Lung (tissue), 17 donors: ENCODE measurements at places on chromosomes 3 and 15. TPM values are rescaled to one million over a fixed set of nuclear protein-coding genes. Genes with fewer than 3 reads are reported as not detected.

Gene HTR3E
- not detected for total RNA-seq

DNA sequence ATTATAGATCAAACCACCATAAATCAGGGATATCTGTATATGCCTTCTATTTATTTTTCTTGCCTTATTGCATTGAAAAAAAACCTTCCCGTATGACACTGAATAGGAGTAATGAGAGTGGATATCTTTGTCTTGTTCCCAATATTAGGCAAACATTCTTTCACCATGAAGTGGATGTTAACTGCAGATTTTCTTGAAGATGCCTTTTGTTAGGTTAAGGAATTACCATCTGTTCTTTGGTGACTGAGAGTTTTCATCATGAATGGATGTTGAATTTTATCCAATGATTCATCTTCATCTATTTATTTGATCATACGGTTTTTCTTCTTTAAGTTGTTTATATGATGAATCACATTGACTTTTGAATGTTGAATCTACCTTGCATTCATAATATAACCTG is 47.1 kb upstream of the MECOM start:
- no peaks in the 10 kb centered on the region for H3K36me3 ChIP-seq
- H3K4me3 ChIP-seq, result no peak overlapping the region
- H3K4me1 ChIP-seq, result no peaks in the 10 kb centered on the region
- H3K27me3 ChIP-seq, result no peaks in the 10 kb centered on the region

DNA sequence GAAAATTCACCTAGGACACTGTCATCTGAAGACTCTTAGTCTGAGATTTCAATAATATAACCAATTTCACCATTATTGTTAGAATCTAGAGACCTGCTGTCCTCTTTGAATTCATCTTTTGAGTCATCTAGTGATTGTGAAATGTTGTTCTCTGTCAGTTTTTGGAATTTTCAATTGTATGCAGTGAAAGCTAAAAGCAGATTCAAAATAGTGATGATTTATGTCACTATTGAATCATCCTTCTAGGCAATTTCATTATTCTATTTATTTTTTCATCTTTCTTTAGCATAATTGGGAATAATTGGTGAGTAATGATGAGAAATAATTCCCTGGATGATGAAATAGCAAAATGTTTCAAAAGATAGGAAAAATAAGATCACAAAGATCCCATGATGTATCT is 101.7 kb upstream of the EIF1B start:
- no peak overlapping the region for H3K4me3 ChIP-seq
- no peak overlapping the region for H3K27ac ChIP-seq
- no peak for DNase-seq

DNA sequence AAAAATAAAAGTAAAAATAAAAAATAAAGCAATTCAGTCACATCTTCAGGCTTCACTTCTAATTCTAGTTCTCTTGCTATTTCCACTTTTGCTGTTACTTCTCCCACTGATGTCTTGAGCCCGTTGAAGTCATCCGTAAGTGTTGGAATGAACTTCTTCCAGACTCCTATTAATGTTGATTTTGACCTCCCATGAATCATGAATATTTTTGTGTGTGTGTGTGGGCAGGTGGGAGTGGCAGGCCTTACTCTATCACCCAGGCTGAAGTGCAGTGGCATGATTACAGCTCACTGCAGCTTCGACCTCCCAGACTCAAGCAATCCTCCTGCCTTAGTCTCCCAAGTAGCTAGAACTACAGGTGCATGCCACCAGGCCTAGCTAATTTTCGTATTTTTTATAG is 10.7 kb downstream of the USP4 start:
- no peak for DNase-seq
- peaks cover 31% of the 10 kb centered on the region for H3K36me3 ChIP-seq
- H3K4me3 ChIP-seq, result no peak overlapping the region

- no peaks in the 10 kb centered on the region for H3K4me1 ChIP-seq
- H3K36me3 ChIP-seq, result no peaks in the 10 kb centered on the region
- no peak overlapping the region for H3K4me3 ChIP-seq
- no peaks in the 10 kb centered on the region for H3K27me3 ChIP-seq
- DNase-seq, result no peak
Measured at GRCh38 chr3:193859195-193859594, 266.2 kb downstream of the OPA1 start.

GRCh38 chr15:66730168-66731021 is 28.4 kb downstream of the SMAD6 start:
- no peaks in the 10 kb centered on the region for H3K27me3 ChIP-seq
- DNase-seq, result no peak
- peaks cover 15% of the 10 kb centered on the region for H3K4me1 ChIP-seq
- no peaks in the 10 kb centered on the region for H3K36me3 ChIP-seq

Gene CASR
- 0.40 TPM for total RNA-seq

- H3K36me3 ChIP-seq, result peaks cover 8% of the 10 kb centered on the region
- H3K4me1 ChIP-seq, result no peaks in the 10 kb centered on the region
- no peak for DNase-seq
- H3K27ac ChIP-seq, result peak overlapping the region; percentile 81
- no peak overlapping the region for H3K4me3 ChIP-seq
Measured at GRCh38 chr15:41894251-41894790, 468 bp upstream of the SPTBN5 start.

DNA sequence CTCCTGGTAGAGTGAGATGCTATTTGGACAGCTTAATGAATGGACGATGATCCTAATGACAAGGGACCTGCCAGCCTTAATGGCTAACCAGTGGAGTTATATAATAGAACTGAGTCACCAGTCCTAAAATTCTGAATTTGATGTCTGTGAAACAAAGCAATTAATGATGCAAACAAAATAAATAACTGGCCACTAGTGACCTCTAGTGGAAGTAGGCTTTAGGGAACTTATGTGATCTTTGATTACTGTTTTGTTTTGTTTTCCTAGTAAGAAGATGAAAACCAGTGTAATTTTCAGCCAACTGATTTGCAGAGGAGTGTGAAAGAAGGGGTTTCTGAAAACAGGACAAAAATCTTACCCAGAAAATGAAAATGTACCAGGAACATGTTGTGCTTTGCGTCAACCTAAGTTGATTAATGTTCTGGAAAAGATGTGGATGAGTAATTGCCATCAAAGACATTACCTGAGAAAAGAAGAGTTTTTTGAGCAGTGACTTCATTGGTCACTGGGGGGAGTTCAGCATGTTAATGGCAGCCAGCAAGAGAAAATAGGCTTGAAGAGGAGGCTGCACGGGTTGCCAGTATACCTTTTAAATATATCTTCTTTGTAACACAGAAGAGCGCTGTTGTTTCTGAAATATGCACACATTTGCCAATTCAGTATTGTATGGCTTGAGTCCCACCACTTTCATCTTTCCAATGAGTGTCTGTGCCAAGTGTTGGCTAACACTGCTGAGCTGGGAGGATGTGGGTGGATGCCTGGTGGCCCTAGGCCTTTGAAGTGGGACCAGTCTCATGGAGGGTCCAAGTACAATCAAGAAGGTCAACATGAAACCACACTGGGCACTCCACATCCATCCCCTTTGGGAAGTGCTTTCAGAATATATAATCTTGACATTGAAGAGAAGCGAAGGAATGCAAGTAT is 9.3 kb downstream of the VEPH1 start:
- no peak overlapping the region for H3K4me3 ChIP-seq
- peaks cover 3% of the 10 kb centered on the region for H3K4me1 ChIP-seq
- no peaks in the 10 kb centered on the region for H3K27me3 ChIP-seq
- no peak overlapping the region for H3K27ac ChIP-seq
- peak; percentile 89 for DNase-seq

Gene RASGRF1
- 71.2 TPM for total RNA-seq

DNA sequence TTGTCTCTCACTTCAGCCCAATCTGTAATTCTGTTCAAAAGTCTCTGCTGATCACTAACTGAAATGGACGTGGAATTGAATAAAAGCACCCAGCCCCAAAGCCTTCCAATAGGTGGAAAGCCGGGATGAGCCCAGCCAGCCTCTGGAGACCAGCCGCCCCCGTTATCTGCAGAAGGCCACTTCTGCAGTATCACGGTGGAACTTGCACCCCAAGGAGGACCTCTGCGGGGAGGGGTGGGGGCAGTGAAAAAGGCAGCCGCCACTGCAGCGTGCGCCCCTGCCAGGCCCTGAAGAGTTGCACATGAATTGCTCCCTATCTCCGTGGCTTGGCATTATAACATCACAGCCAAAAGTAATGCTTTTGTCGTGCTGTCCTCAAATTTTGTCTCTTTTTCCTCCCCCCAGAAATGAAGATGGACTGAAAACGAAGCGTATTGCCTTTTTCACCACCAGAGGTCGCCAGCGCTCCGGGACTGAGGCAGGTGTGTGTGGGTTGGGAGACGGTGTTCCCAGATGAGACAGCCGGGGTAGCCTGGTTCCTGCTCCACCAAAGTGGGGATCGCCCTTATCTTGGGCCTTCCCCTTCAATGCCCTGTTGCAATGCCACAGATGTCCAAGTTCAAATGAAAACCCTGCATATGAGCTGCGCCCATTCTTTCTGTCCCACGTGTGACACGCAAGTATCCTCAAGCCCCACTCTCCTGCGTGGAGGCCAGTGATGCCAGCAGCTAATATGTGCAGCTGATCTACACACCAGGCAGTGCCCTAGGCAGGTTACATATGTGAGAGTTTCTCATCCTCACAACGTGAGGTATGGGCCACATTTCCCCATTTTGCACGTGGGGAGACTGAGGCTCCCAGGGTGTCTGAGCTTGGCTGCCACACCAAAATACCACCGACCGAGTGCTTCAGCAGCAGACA is 96.0 kb downstream of the LRRK1 start:
- H3K4me3 ChIP-seq, result no peak overlapping the region
- no peak overlapping the region for H3K27ac ChIP-seq
- peaks cover 38% of the 10 kb centered on the region for H3K4me1 ChIP-seq

Gene SAMMSON
- 0.12 TPM for total RNA-seq

Gene CCDC54
- total RNA-seq, result not detected

GRCh38 chr15:84855136-84855535 is 29.3 kb upstream of the SLC28A1 start:
- H3K27me3 ChIP-seq, result no peaks in the 10 kb centered on the region
- H3K4me1 ChIP-seq, result no peaks in the 10 kb centered on the region
- peak overlapping the region; percentile 38 for H3K27ac ChIP-seq
- no peak overlapping the region for H3K4me3 ChIP-seq
- H3K36me3 ChIP-seq, result peaks cover 10% of the 10 kb centered on the region

GRCh38 chr3:134874737-134875413 is 79.8 kb downstream of the EPHB1 start:
- H3K27me3 ChIP-seq, result no peaks in the 10 kb centered on the region
- no peaks in the 10 kb centered on the region for H3K4me1 ChIP-seq
- H3K4me3 ChIP-seq, result no peak overlapping the region
- no peak overlapping the region for H3K27ac ChIP-seq
- no peaks in the 10 kb centered on the region for H3K36me3 ChIP-seq
- peak; percentile 15 for DNase-seq

DNA sequence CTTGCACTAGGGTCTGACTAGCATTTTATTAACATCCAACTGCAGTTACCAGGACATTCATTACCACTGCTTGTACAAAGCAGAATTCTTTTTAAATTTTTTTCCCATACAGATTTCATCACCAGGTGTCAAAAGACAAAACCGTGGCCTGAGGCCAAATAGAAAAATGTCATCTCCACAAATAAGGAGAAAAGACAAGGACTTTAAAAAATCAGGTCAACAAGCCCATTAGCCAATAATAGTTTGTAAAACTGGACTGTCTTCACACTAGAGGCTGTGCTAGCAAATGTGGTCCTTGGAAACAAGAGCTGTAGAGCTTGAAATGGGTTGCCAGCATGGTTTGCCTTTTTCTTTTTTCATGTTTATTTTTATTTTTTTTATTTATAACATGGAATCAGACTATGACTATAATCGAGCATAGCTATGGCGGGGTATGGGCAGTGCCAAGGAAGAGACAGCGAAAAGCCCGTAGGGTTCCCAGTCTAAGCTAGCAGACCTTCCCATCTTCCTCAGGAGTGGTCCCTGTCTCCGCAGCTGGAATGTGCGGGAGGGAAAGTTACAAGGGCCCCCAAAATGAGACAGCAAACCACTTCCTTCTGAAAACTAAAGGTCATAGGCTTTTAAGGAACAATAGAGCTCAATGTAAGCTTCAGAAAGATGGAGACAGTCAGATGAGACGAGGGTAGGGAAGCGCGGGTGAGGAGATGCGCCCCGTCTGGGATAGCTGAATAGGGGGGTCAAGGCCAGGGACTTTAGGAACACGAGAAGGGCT is 1.5 kb downstream of the PTPN9 start:
- peak; percentile 28 for DNase-seq
- no peaks in the 10 kb centered on the region for H3K36me3 ChIP-seq
- H3K4me1 ChIP-seq, result peaks cover 11% of the 10 kb centered on the region
- H3K27me3 ChIP-seq, result no peaks in the 10 kb centered on the region

GRCh38 chr3:48679411-48680391 is 6.0 kb downstream of the NCKIPSD start:
- peaks cover 7% of the 10 kb centered on the region for H3K36me3 ChIP-seq
- H3K27ac ChIP-seq, result no peak overlapping the region
- no peak overlapping the region for H3K4me3 ChIP-seq
- no peak for DNase-seq

GRCh38 chr15:67707520-67708283 is 117.6 kb upstream of the SKOR1 start:
- DNase-seq, result no peak
- H3K4me1 ChIP-seq, result no peaks in the 10 kb centered on the region
- H3K36me3 ChIP-seq, result no peaks in the 10 kb centered on the region
- H3K27me3 ChIP-seq, result no peaks in the 10 kb centered on the region
- no peak overlapping the region for H3K4me3 ChIP-seq
- no peak overlapping the region for H3K27ac ChIP-seq

GRCh38 chr3:189502676-189503257 is 128.4 kb upstream of the TP63 start:
- DNase-seq, result no peak
- no peak overlapping the region for H3K27ac ChIP-seq
- H3K4me1 ChIP-seq, result no peaks in the 10 kb centered on the region

Gene SH2D7
- 0.25 TPM for total RNA-seq

- no peaks in the 10 kb centered on the region for H3K4me1 ChIP-seq
- DNase-seq, result no peak
- H3K36me3 ChIP-seq, result no peaks in the 10 kb centered on the region
- H3K27ac ChIP-seq, result no peak overlapping the region
- H3K4me3 ChIP-seq, result no peak overlapping the region
Measured at GRCh38 chr3:114464548-114464947, 170.7 kb downstream of the TIGIT start.

Gene AADACL2
- total RNA-seq, result not detected

Gene STIMATE
- 21.9 TPM for total RNA-seq

Gene PLSCR1
- total RNA-seq, result 91.9 TPM

GRCh38 chr3:18666655-18667054 is 241.5 kb upstream of the SATB1 start:
- no peaks in the 10 kb centered on the region for H3K4me1 ChIP-seq
- no peaks in the 10 kb centered on the region for H3K27me3 ChIP-seq
- no peak overlapping the region for H3K27ac ChIP-seq
- DNase-seq, result no peak

GRCh38 chr3:49244581-49245205 is 32.3 kb downstream of the C3orf62 start:
- H3K4me1 ChIP-seq, result no peaks in the 10 kb centered on the region
- H3K27ac ChIP-seq, result peak overlapping the region; percentile 26
- H3K36me3 ChIP-seq, result no peaks in the 10 kb centered on the region

- H3K4me3 ChIP-seq, result no peak overlapping the region
- no peaks in the 10 kb centered on the region for H3K36me3 ChIP-seq
Measured at GRCh38 chr15:96560246-96560895, 229.9 kb downstream of the NR2F2 start.

Gene UPK1B
- total RNA-seq, result 0.21 TPM
